NCI-H187 treated with DMSO at 0.1 percent for 48 hours (cell line): ENCODE measurements at places on chromosomes 2 and 18.

DNA sequence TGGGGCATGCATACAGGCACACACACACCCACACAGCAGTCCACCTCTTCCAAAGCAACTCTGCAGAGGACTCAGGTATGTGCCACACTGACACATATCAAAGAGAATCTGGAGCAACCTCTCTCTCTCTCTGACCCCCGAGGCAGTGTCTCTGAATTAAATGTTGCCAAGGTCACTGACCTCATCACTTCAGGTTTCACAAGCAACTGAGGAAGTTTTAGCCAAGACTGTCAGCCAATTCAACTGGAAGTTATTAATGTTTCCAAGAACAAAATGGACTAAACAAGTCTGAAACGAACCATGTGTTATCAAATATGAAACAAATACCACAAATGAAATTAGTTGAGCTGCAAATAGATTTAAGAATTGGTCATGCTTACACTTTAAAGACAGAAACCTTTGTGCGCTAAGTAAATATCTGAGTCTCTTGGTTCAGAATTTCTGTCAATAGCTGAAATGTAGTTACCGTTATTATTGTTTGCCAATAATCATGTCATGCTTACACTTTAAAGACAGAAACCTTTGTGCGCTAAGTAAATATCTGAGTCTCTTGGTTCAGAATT lies 86.1 kb downstream of the SLC25A12 start:
- DNase-seq, result no peak

DNA sequence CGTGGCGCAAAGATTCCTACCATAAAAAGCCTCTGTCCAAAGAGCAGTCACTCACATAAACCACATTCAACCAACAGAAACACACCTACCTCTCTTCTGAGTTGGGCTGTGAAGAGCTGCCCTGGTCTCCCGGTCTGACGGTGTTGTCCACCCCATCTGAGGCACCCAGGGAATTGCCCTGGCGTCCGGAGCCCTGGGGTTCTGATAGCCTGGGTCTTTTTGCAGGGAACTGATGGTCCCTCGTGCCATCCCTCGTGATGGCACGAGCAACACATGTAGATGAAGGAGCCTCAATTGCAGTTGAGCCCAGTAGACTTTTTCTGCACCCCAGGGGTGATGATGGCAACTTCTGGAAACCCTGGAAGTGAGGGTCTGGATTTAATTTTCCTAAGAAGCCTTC lies 13.8 kb downstream of the HJURP start:
- no peak for DNase-seq

DNA sequence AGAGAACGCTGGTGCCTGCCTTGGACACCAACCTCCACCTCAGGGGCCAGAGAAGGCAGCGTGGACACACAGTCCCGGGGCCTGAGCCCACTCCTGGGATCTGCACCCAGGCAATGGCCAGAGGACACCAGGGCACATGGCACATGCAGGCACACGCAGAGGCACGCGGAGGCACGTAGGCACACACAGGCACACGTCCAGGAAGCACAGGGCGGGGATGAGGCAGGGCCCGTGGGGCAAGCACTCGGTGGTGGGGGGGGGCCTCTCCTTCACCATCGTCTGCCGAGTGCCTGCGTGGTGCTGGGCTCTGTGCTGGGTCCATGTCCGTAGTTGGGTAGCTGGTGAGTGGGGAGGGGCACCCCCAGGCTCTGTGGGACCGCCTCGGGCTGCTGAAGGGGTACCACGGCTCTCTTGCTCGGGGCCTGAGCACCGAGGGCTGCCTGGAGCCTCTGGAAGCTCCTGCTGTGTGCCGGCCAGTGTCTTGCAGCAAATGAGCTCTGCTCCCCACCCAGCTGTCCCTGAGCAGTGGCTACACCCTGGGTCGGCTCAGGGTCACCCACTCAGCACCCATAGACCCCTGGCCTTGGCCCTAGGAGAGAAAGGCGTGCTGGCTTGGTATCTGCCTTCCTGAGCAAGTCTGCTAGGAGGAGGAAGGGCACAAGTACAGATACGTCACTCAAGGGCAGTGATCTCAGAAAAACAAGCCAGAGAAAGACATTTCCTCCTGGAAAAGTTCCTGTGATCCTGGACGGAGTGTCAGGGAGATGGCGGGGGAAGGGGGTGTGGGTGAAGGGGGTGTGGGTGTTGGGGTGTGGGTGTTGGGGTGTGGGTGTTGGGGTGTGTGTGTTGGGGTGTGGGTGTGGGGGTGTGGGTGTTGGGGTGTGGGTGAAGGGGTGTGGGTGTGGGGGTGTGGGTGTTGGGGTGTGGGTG lies 26.4 kb downstream of the RTP5 start:
- DNase-seq, result no peak

DNA sequence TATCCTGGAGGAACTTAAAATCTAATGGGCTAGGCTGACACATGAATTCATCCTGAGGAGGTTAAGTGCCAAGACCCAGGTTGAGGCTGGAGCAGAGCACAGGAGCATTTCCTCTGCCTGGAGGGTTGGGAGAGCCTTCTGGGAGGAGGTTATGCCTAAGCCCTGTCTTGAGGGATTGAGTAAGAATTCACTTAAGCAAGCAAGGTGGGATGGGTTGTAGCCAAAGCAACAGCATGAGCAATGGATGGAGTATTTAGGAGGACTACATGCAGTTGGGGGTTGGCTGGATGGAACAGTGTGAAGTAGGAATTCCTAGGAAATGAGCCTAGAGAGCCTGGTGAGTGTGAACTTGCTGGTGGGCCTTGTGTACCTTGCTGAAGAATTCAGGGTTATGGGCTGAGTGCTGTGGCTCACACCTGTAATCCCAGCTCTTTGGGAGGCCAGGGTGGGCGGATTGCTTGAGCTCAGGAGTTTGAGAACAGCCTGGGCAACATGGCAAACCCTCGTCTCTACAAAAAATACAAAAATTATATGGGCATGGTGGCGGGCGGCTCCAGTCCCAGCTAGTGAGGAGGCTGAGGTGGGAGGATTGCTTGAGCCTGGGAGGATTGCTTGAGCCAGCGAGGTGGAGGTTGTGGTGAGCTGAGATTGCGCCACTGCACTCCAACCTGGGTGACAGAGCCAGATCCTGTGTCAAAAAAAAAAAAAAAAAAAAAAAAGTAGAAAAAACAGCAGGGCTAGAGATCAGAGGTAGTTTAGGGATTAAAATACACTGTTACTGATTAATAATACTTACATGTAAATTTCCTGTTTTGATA lies 22.2 kb downstream of the TANC1 start:
- DNase-seq, result no peak
